Stimulated activated CD8-positive, alpha-beta memory T cell treated with anti-CD3 and anti-CD28 coated beads, Interleukin-4, amount 100 ng/mL, for 48 hours (primary cell): ENCODE measurements at places on chromosomes 16 and 17.
A peak's percentile ranks its signal among the peaks of the same experiment; 100 is the strongest.

GRCh38 chr17:63948521-63948920, 16.4 kb upstream of the CD79B start:
- no peak for DNase-seq

GRCh38 chr17:28728364-28729200, at the start of gene NEK8:
TSS of gene NEK8 (plus strand) at chr17:28728788. CDS start at chr17:28728814, 26 bp downstream.
- peak; percentile 100 for DNase-seq

- DNase-seq: no peak
Measured at GRCh38 chr16:66574081-66574480, 5.2 kb upstream of the CMTM2 start.

DNA sequence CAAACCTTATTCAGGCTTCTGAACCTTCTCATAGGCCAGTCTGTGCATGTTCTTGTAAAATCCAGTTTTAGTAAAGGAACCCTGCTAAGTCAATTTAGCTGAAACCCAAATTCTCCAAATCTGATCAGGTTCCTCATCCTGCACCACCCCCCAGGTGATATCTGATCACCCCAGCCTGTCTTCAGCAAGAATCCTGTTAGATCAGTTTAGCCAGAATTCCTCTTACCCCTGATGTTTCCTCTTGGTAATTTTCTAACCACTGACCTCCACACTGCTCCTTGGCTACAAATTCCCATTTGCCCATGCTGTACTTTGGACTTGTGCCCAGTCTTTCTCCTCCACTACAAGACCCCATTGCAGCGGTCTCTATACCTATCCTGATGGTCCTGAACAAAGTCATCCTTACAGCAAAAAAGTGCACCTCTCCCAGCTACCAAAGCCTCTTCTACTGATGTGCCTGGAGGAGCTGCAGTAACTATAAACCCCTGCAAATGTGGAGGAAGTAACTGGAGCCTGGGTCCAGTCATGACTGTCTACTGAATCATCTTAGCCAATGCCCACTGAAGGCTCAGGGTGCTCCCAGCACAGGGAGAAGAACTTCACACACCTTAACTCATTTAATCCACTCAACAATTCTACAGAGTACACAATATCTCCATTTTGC, 23.8 kb downstream of the TEX14 start:
- DNase-seq: no peak

DNA sequence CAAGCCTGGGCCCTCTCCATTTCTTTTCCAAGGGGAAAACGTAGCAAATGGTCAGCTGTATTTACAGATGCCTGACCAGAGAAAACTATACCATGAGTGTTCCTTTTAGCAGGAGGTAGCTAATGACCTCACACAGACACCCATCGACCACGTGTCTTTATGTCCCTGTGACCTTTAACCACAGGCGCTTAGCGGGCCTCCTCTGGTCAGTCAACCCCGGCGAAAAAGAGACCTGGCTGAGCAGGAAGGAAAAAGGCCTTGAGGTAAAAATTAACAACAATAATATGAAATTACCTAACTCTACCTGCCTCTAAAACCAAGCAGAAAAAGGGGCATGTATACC, 9.1 kb downstream of the NUDT16L1 start:
- DNase-seq: no peak

GRCh38 chr16:78494674-78495073, 395.2 kb downstream of the WWOX start:
- DNase-seq: no peak

DNA sequence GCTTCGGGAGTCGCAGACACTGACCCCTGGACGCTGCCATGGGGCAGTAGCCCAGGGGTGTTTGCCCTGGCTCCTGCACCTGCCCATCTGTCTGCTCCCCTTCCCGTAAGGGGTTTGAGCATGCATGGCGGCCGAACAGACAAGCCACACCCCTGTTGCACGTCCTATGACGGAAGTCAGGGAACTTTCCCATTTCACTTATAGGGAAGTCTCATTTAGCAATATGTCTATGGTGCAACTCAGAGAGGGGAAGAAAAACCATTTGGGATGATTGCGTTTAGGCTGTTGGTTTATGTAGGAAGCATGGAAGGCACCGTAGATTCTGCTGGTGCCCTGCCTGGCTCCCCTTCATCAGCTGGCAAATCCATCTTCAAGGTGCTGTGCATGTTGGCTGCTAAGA, 112.5 kb downstream of the HAPSTR1 start:
- DNase-seq: no peak

DNA sequence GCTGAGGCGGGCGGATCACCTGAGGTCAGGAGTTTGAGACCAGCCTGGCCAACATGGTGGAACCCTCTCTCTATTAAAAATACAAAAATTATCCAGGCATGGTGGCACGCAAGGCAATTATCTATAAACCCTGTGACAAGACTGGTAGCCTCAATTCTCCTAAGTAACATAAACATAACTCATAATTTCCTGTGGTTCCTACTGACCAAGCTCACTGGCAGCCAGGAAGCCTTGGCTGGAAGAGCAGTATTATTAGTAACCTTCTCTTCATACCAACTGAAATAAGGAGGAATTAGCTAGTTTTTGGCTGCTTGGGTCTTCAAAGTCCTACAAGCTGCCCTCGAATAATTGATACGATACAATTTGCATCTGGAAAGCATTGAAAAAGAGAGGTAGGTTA, 31.6 kb upstream of the LRRC37A3 start:
- DNase-seq: no peak

DNA sequence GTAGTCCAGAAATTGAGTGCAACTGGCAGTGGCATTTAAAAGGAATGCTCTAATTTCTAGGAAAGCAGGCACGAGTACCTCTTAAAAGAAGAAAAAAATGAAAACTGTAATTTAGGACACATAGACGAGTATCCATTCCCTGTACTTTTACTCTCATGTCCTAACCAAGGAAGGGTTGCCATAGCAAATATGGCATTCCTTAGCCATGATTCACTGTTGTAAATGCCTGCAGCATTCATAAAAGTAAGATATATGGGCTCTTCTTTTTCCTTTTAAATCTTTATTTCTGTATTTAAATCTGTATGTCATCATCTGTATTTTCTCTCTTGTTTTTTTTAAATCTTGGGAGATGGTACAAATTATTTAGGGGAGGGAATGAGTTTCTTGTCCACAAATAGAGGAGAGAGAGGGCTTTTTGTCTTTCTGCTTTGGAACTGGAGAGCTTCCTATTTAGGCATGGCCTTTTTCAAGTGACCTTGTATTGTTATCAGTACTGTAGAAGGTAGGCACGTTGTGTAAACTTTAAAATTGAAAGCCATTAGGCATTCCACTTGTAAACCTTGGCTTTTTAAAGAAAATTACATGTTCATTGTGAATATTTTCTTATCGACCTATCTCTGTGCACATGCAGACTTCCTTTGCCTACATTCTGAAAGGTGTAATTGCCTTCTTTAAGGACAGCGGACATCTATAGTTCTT, 50.0 kb downstream of the TENT4B start:
- no peak for DNase-seq

- no peak for DNase-seq
Measured at GRCh38 chr17:5841862-5842261, 228.3 kb upstream of the WSCD1 start.

DNA sequence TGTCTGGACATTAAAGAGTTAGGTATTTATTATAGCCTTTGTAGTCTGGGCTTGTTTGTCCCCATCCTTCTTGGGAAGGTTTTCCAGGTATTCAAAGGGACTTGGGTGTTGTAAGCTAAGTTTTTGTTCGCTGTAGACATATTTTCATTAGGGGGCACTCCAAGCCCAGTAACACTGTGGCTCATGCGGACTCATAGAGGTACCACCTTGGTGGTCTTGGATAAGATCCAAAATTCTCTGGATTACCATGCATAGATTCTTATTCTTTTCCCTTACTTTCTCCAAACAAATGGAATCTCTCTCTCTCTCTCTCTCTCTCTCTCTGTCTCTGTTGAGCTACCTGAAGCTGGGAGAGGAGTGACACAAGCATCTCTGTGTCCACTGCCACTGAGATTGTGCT, 48.9 kb downstream of the ERCC4 start:
- no peak for DNase-seq

DNA sequence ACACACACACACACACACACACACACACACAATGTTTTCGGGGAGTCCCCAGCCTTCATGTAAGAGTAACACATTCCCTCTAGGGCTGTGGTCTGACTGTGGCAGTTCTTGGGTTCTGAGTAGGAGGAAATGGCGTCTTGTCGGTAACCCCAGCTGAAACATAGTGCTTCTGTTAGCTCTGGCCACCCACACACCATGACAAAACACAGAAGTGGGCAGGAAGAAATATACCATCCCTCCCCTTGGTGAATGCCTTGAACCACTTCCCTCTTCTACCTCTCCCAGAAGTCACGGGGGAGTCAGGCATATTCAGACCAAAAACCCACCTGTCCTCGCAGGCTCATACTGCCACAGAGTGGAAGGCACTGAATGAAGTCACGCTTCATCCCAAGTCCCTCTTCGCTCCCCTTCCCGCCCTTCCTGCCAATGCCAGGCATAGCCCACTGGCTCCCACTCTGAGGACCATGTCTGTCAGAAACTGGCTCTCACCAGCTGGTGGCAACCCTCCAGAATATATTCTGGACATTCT, 11.5 kb downstream of the SLC35B1 start:
- DNase-seq: peak; percentile 82

GRCh38 chr17:40779181-40779909, 3.0 kb downstream of the KRT27 start:
- peak; percentile 45 for DNase-seq

- no peak for DNase-seq
Measured at GRCh38 chr16:19657831-19658230, 60.2 kb downstream of the KNOP1 start.

DNA sequence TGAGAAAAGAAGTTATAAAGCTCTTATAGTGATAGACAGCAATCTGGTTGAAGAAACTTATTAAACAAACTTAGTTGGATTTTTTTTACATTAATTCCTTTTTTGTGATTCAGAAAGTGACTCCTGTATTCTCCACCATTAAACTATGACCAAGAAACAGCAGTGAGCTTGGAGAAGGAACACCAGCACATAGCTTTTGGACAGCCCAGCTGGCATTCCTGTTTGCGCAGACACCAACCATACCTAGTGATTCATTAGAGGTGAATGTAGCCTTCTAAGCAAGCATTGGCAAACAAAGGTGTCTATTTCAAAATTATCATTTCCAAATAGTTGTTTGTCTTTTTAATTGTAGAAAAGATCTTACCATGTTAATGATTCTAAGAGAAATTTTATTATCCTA, 94.4 kb downstream of the STXBP4 start:
- no peak for DNase-seq

DNA sequence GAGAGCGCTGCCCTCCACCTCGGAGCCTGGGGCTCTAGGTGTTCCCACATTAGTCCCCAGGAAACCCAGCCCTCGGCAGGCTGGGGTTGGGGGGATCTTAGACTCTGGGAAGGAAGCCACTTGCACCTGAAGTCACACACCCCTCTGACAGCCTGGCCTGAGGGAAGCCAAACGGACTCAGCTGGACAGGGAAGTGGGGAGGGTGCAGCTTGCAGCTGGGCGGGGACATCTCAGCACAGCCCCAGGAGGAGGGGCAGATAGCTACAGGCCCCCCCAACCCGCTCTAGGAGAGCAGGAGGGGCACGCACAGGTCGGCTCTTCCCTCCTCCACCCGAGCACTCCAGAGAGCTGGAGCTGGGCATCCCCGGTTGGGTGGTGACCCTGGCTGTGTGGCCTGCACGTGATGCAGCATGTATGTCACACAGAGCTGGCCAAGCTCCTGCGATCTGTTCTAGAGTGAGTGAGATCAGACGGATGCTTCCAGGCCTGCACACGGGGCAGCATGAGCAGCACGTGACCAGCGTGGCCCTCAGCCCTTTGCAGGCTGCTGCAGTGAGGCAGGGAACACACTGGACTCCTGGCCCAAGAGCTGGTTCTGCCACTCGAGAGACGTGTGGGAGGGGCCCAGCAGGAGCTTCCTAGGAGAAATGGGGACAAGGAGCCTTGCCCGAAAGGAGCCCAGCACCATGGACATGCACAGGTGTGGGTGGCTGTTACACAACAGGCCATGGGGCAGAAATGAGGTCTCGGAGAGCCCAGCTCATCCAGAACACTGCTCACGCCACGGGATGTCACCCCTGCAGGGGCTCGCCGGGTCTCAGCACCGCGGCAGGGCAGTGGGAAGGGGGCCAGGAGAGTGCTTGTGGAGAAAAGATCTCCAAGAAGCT, 15.4 kb downstream of the KIFC3 start:
- no peak for DNase-seq

- DNase-seq: peak; percentile 31
Measured at GRCh38 chr17:55265311-55266021, 706 bp downstream of the HLF start.

DNA sequence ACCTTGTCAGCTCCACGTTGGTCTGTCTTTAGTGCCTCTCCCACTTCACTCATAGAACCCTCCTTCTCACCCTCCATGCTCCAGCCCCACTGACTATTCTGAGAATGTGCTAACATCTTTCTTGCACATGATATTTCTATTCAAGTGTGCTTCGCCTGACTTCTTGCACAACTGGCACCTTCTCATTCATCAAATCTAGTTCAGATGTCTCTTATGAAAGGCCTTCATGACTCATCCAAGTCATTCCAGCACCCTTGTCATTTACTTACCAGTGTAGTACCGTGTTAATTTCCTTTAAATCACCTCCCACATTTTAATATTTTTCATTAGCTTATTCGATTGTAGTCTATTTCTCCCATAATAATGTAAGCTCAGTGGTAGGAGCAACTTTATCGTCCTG, 197.8 kb upstream of the PIRT start:
- DNase-seq: no peak

- DNase-seq: no peak
Measured at GRCh38 chr16:67729636-67730248, 10.6 kb upstream of the GFOD2 start.

- no peak for DNase-seq
Measured at GRCh38 chr17:3400055-3400454, 1.8 kb upstream of the OR1E1 start.

GRCh38 chr16:1723450-1724147, 17.6 kb downstream of the MAPK8IP3 start:
- peak; percentile 64 for DNase-seq

DNA sequence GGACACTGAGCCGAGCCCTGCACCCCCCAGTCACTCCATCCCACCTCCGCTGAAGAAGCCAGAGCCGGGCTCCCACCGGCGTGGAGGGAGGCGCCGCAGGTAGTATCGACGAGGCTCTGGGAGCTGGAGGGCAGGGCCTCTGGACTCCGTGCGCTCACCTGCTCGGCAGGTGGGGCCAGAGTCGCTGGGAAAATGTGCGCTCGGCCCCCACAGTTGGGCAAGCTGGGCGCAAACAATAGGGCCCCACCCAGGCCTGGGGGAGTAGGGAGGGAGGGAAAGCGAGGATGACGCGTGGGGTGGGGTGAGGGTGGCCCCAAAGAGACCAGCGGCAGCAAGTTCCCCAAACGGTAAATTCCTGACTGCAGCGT, 668 bp downstream of the JUP start:
- DNase-seq: no peak

GRCh38 chr17:37322106-37322505, 53.7 kb upstream of the C17orf78 start:
- no peak for DNase-seq
